ENCODE measurements at places on chromosomes 3 and 15.

GRCh38 chr3:156602424-156602823, 47.5 kb upstream of the SSR3 start:
- DNase-seq = no peak

DNA sequence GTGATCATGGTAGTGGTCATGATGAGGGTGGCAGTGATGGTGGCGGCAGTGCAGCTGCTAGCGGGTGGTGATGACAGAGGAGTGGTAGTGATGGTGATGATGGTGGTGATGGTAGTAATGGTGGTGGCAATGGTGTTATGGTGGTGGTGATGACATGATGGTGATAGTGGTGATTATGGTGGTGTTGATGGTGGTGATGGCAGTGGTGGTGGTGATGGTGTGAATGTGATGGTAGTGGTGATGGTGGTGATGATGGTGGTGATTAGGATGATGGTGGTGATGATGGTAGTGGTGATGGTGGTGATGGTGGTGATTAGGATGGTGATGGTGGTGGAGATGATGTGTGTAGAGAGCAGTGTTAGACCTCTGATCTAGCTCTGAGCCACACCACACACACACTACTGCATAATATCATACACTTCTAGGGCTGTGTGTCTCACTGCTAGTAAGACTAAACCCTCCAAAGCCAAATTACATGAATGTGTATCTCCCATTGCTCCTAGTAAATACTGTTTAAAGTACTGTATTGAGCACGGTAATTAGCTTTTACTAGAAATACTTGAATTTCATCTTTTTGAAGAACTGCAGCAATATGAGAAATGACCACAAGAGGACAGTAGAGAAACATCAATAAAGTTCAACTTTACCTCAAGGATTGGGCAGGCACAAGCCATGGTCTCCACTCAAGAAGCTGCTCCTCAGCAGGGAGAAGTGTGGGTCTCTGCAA, 28.8 kb downstream of the TMED3 start:
- no peak for DNase-seq

DNA sequence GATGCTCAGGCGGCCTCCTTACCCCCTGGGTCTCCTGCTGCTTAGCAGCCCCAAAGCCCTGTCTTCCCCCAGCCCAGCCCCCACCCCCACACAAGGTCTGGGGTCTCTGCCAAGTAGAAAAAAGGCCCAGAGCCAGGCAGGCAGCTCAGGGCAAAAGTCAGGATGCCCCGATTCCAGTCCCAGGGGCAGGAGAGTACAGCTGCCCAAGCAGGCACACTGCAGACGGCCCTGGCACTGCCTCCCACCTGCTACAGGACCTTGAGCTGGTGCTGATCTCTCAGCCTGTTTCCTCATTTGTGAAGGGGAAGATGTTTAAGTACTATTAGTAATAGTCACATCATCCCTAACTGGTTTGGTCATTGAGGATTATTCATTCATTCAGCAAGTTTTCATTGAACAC, 12.6 kb downstream of the TMEM43 start:
- DNase-seq = no peak

- DNase-seq = no peak
Observed at GRCh38 chr15:48954538-48954937, 9.2 kb downstream of the SHC4 start.

DNA sequence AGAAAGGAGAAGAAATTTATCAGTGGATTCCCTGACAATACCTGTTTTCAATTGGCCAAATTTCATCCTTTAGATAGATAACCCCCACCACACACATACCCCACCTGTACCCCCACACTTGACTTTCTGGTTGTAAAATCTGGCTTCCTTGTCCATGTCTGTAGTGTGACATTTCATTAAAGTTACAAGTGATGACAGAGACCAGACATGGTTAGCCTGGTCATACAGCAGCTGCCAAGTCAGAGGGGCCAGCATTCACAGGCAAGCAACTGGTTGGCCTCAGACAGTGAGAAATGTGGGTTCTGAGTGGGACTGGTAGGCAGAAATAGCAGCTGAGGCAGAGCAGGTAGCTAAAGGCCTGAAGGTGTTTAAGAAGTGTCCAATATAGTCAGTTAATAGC, 238.6 kb upstream of the SOX14 start:
- DNase-seq = no peak

DNA sequence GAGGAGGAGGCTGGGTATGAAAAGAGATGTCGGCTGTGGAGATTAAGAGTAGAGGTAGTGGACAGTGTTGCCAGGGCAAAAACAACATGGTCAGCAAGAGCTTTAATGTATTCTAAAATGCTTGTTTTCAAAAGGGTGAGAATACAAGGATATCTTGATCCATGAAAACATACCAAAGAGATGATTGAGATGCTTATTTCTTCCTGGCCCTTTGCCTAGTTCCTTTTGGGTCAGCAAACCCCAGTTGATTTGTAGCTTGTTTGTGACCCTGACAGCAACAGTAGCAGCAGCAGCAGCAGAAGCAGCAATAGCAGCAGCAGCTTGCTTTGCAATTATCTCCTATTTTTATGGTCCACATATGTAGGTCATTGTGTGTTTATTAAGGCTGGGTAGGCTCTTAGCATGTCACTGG, 337.3 kb downstream of the LPP start:
- no peak for DNase-seq

- DNase-seq = no peak
Observed at GRCh38 chr15:93505506-93505905, 416.5 kb upstream of the RGMA start.

GRCh38 chr3:157406394-157406793, 30.3 kb upstream of the PTX3 start:
- DNase-seq = no peak

- no peak for DNase-seq
Observed at GRCh38 chr15:62125773-62126172, 39.3 kb downstream of the C2CD4B start.

DNA sequence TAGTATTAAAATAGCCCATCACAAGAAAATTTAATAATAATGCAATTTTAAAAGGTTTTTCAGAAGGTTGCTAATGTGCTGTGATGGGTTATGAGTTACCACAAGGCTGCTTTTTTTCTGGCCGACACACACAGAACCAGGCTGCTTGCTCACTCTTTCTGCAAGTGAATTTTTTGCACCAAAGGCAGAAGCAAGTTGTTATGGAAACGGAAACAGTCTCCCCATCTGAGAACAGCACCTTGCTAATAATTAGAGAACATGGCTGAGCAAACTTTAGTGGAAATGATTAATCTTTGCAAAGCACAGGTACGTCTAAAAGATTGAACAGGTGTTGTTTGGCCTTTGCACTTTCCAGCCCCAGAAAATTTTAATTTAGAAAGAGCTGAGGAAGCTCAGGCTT, 51.0 kb downstream of the CACNA2D3 start:
- DNase-seq = no peak

GRCh38 chr3:102329561-102329960, 105.3 kb upstream of the ZPLD1 start:
- no peak for DNase-seq

DNA sequence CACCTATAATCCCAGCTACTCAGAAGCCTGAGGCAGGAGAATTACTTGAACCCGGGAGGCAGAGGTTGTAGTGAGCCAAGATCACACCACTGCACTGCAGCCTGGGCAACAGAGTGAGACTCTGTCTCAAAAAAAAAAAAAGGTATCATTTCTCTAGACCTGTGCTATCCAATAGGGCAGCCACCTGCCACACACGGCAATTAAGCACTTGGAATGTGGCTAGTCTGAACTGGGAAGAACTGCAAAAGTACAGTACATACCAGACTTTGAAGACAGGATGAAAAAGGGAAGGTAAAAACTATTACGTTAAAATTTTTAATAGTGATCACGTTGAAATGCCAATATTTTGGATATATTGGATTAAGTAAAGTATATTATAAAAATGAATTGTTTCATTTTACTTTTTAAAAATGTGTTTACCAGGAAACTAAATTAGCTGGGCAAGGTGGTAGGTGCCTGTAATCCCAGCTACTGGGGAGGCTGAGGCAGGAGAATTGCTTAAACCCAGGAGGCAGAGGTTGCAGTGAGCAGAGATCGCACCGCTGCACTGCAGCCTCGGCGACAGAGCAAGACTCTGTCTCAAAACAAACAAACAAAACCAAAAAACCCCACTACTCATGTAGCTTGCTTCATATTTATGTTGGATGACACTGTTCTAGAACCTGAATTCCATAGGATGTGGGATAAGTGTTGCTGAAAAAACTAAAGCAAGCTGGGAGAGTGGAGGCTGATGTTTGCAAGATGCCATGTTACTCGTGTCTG, 2.3 kb downstream of the CYP8B1 start:
- DNase-seq = no peak

- DNase-seq = no peak
Observed at GRCh38 chr3:184524981-184525336, 36.6 kb upstream of the EPHB3 start.

DNA sequence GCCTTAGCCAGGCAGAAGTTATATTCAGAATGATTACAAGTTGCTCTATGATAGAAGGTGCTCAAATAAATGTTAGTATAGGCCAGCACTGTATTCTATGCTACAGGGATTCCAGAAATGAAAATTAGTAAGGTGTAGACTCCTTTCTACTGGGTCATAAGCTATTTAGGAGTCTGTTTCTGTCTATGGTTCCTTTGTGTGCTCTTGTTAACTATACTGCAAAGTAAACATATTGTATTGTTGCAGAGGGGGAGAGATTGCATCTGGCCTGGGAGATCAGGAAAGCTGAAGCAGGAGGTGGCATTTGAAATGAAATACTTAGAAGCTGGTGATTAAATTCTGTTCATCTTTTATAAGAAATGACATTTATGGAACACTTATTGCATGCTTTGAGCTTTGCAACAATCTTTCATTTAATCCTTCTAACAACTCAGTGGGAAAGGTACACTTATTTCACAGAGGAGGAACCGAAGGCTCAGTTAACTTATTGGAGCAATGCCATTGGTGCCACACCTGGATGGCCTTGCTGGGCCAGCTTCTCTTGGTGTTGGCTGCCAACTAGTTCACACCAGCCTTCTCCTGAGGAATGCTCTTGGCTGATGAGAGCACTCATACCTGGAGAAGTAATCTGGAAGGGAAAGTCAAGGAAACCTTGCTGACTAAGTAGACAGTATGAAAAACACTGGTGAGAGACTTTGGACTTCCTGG, 39.1 kb downstream of the ABHD5 start:
- no peak for DNase-seq

GRCh38 chr3:116899253-116899652, 189.7 kb downstream of the TUSC7 start:
- DNase-seq = no peak

GRCh38 chr15:75867449-75867848, 24.2 kb downstream of the UBE2Q2 start:
- DNase-seq = no peak

GRCh38 chr3:53835257-53835656, 11.0 kb downstream of the CHDH start:
- no peak for DNase-seq

- DNase-seq = no peak
Observed at GRCh38 chr3:80241791-80242190, 474.0 kb upstream of the ROBO1 start.

- DNase-seq = no peak
Observed at GRCh38 chr3:49329186-49329585, 10.7 kb downstream of the USP4 start.

- DNase-seq = no peak
Observed at GRCh38 chr3:188299068-188299467, 145.1 kb downstream of the LPP start.

- DNase-seq = peak; percentile 29
Observed at GRCh38 chr3:11236588-11237461, 35.4 kb upstream of the ATG7 start.

- DNase-seq = no peak
Observed at GRCh38 chr3:172098698-172099494, 59.5 kb downstream of the FNDC3B start.

DNA sequence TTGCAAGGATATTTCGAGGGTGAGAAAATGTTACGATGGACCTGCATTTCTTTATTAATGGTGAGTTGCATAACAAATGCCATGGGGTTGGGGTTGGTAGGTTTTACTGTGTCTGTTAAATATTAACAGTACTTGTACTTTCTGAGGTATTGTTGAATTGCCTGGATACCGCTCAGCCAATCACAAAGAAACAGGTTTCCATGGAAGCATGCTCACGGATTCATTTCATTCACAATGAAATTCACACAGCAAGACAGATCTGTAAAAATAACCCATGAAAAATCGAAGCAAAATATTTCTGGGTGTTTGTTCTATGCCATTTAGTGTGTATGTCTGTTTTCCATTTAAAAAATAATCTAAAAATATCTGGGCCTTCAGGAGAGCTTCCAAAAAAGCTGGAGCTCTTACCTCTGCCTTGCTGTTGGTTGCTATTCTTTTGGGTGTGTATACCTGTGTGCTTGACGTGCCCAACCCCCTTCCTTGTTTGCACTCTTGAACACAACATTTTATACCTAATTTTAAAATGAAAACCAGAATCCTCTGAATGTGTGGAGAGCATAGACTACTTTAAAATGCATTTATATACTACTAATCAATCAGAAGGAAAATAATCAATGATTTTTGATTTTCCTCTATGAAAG, 479.8 kb upstream of the TBL1XR1 start:
- DNase-seq = no peak

- no peak for DNase-seq
Observed at GRCh38 chr3:98329392-98330124, 24.1 kb upstream of the OR5K4 start.

DNA sequence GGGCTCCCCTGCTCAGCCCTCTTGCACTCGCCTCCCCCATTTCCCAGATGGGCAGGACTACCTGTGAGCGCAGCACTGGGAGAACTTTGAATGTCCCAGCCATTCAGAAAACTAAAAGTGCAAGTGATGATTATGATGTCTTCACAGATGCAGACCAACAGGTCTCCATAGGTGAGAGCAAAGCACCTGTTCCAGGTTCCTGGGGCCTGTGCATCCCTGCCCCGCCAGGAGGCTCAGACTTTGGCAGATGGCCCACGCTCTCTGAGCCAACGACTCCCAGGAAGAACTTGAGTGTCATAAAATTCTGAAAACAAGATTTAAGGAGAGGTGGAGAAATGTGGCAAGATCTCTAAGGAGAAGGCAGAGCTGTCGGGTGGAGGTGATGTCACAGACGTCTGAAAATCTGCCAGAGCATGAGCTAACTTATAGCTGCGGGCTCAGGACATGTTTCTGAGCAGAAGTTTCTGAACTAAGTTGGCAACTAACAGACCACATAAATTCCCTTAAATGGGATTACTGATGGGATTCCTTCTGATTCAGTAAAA, 110.8 kb upstream of the IGF1R start:
- no peak for DNase-seq

- no peak for DNase-seq
Observed at GRCh38 chr15:34644851-34645250, 61.4 kb upstream of the GOLGA8B start.

Measured in fibroblast of skin of left biceps (primary cell).